Peyer's patch (tissue), 4 donors: ENCODE measurements at places on chromosomes 2 and 18.

DNA sequence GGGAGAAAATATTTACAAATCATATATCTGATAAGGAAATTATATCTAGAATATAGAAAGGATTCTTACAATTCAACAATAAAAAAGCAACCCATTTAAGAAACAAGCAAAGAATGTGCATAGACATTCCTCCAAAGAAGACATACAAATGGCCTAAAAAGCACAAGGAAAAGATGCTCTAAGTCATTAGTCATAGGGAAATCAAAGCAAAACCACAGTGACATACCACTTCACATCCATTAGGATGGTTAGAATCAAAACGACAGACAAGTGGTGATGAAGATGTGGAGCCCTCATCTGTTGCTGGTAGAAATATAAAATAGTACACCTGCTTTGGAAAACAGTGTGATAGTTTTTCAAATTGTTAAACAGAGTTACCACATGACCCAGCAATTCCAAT is 48.2 kb downstream of the MAPRE2 start:
- DNase-seq, result no peak

- DNase-seq, result peak; percentile 61
Measured at GRCh38 chr2:96951125-96951654, 35.2 kb downstream of the FAM178B start.

GRCh38 chr18:79625195-79625923 is 54.2 kb upstream of the CTDP1 start:
- DNase-seq, result peak; percentile 18

- DNase-seq, result no peak
Measured at GRCh38 chr2:127906206-127906926, 20.6 kb upstream of the AMMECR1L start.

DNA sequence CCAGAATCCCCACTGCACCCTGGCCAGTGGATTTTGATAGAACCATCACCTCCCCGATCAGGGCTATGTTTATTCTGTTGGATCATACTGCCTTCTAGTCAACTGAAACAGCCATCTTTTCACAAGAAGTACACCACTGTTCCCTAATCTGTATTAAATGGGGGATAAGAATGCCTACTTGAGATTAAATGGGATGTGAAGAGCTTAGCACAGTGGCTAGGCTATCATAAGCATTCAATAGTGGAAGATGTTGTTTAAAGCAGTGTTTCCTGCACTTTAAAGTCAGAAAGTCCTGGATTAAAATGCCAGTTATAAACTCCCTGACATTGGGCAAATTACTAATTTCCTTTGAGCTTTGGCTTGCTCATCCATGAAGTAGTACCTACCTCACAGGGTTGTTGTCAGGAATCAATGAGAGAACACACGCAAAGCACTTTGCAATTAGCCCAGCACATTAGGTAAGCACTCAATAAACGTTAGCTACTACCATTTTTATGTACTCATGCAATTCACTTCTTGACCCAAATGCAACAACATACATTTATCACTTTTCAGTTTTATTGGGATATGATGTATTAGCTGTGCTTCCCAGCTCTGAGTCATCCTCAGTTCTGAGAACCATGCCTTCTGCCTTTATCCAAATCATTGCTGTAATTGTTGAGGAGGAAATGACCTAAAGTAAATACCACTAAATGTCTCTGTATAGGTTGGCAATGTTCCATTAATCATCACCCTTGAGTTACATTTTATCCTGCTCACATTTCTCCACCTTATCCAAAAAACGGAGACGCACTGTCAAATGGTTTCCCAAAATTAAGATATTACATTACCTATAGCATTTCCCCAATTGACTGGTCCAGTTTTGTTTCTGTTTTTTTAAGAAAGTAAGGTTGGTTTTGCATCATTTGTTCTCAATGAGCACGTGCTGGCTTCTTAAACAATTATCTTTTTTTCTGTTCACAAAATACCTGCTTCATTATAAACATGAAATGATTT is 2.1 kb downstream of the TMEM247 start:
- DNase-seq, result no peak

GRCh38 chr2:88865801-88866371 is 174.4 kb downstream of the RPIA start:
- DNase-seq, result no peak

- DNase-seq, result no peak
Measured at GRCh38 chr2:8335801-8336200, 346.1 kb upstream of the ID2 start.

- DNase-seq, result no peak
Measured at GRCh38 chr18:63158012-63158631, 161.4 kb downstream of the BCL2 start.

- no peak for DNase-seq
Measured at GRCh38 chr18:13791181-13791580, 32.8 kb upstream of the MC5R start.

DNA sequence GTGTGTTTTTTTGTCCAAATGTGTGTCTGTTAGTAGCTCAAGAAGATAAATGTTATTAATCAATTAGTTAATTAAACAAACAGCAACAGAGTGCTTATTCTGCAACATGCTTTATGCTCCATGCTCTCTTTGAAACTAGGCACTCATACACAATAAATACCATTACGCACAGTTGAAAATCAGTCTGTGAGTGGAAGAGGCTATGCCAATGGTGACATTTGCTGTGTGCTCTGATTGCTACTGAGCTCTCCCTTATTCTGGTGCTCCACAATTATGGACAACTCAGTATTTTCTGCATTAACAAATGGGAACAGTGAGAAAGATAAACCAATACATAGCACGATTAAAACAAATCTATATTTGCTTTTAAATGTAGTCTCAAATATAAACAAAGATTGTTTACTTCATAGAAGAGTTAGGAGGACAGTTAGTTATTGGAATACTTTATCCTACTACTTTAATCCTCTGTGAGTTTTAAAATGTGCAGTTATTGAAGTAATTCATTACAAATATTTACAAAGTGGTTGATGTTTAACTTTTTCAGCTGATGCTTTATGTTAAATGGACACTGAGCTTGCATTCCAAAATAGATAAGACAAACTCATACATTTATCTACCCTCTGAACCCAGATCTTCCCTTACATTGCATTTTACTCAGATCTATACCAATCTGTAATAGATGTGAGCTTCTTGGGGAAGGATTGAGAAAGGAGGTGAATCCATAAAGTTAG is 55.3 kb downstream of the NXPH2 start:
- DNase-seq, result no peak

DNA sequence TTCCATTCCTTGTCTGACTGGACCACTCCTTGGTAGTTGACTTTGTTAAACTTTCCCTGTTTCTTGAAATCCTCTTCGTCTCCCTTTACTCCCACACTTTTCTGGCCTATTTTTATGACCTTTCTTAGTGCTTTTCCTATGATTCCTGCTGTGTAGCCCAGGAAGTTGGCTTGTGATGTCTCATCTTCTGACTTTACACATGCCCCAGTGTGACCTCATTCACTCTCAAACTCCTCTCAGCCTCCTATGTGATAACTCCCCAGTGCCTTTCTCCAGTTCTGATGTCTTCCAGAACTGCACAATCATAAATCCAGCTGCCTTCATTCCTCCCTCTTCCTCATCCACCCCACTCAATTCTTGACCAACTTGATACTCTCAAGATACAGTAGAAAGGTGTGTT is 407.6 kb downstream of the TGIF1 start:
- DNase-seq, result no peak

- DNase-seq, result no peak
Measured at GRCh38 chr18:58601468-58602266, 27.2 kb downstream of the ALPK2 start.

DNA sequence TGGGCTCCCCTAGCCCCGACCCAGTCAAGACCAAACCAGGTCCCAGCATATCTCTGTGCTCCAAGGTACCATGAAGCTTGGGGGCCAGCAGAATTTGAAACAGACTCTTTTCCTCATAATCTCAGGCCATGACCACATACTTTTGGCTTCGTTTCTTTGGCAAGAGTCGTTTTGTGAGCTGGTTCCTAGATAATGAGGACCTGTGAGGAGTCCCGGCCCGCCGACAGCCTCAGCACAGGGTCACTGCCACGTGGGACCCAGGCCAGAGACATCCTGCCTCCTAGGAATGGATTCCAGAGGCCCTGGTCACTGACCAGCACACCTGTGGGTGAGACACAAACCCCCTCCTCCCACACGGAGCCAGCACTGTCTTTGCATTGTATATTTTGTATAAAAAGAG is 73.5 kb downstream of the VAPA start:
- no peak for DNase-seq

GRCh38 chr2:96181529-96181928 is 27.1 kb downstream of the STARD7 start:
- no peak for DNase-seq

GRCh38 chr2:16026816-16027501 is 86.6 kb downstream of the MYCN start:
- no peak for DNase-seq

DNA sequence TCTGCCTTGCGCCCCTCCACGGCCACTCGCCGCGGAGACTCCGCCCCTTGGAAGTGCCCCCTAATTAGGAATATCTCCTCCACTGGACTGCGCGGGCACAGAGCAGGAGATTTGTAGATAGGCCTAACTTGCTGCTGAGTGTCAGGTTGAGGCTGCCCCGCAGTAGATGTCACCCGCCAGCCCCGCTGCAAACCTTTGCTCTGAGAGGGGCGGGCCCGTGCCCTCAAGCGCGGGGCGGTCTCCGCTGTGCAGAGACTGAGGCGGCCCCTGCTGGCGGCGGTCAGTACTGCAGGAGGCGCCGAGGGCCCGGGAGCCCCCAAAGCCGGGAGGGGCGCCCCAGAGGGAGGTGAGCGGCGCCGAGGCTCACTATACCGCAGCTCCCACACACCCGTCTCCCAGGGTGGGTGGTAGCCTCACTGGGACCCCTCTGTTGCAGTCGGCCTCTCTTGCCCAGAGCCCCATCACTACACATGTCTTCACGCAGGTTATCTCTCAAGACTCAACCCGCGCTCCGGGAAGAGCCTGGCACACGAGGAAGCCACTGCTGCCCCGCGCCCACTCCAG is 2.9 kb upstream of the NEURL3 start:
- peak; percentile 92 for DNase-seq

GRCh38 chr2:112618383-112618782 is 27.4 kb upstream of the SLC20A1 start:
- no peak for DNase-seq

DNA sequence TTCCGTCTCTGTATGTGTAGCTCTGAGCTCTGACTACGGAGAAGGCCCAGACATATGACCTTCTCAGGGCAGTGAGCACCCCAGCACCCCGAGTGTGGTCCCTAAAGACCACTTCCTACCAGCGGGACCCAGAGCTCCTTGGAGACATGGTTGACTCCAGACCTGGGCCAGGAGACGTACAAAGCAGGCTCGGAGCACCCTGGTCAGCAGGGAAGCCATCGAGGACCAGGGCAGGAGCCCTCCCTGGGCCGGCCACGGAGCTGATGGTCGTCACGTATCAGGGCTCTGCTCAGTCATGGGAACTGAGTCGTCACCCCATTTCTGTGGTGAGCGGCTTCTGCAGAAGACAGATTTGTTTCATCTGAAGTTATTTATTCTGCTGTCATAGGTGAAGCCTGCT is 12.8 kb upstream of the NEU4 start:
- DNase-seq, result no peak
